ENCODE measurements at places on chromosomes 11 and 22.

GRCh38 chr11:2737866-2738265 lies 38.1 kb upstream of the KCNQ1OT1 start:
- DNase-seq, result peak; percentile 18

GRCh38 chr11:111878385-111878848 lies 548 bp downstream of the FDXACB1 start:
- DNase-seq, result no peak

- DNase-seq, result no peak
These were observed 304.8 kb downstream of the ST3GAL4 start for GRCh38 chr11:126660321-126660720.

DNA sequence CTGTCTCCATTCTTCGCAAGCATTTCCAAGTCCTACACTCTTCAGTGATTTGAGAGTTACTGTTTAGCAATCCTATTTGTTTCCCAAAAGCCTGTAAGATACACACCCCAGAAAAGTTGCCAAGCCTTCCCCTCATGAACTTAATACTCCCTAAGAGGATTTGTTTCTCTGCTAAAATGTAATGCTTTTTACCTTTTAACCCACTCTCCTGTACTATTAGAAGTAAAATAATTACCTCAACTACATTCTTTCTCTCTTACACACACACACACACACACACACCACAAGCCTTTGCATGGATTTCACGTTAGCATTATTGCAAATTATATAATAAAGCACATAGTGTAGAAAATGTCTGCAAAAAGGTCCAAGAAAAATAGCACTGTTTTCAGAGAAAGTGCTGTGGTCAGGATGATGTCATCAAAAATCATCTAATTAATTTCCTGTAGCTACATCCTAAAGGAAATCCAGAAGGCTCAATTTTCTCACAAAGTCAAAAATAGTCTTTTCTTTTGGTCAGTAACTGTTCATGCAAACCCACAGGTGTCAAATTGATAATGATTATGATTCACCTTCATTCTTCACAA lies 364.1 kb upstream of the PITPNB start:
- DNase-seq, result no peak

DNA sequence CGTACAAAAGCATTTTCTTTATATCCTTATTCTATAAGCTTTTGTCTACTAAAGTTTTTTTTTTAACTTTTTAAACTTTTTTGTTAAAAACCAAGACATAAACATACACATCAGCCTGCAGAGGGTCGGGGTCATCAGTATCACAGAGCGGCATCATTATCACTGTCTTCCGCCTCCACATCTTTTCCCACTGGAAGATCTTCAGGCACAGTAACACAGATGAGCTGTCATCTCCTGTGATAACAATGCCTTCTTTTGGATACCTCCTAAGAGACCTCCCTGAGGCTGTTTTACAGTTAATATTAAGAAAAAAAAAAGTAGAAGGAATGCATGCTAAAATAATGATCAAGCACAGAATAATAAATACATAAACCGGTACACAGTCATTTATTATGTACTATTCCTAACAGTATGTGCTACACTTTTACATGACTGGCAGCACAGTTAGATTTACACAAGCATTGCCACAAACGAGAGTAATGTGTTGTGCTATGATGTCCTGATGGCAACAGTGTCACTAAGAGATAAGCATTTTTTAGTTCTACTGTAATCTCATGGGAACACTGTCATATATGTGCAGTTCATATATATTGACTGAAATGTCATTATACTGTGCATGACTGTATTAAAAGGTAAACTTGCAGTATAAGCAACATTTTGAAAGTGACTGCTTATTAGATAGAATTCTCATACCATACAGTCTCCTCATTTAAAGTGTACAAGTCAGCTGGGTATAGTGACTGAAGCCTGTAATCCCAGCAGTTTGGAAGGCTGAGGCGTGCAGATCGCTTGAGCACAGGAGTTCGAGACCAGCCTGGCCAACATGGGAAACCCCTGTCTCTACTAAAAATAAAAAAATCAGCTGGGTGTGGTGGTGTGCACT lies 58.6 kb downstream of the KDM2A start:
- no peak for DNase-seq

- DNase-seq, result no peak
These were observed 32.9 kb downstream of the MEI1 start for GRCh38 chr22:41732096-41732772.

DNA sequence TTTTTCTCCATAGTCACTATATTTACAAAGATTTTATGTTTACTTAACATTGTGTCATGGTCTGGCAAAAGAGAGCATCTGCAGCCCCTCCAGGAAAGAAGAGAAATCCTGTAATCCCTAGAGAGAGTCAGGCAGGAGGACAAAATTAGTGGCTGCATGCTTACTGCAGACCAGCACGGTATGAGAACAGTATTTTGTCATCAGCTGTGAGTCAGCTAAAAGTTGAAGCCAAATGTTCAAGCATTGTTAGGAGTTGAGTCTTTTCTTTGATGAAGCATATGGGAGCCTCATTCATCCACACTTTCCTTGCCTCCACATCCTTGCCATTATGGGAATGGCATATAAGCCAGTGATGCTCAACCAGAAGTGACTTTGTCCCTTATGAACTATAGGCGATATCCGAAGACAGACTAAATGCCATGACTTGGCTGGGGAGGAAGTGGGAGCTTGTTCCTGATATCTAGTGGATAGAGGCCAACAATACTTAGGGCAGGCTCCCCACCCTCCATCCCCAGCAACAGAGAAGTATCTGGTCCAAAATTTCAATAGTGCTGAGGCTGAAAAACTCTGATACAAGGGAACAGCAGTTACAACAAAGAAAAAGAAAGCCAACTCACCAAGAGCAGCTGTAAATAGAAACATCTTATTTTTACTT lies 112.0 kb upstream of the OR5AK2 start:
- DNase-seq, result no peak

- peak; percentile 29 for DNase-seq
These were observed 628 bp downstream of the PSMC3 start for GRCh38 chr11:47425611-47426010.

GRCh38 chr11:22666325-22666687 lies at the start of gene GAS2:
GAS2 (plus strand) TSS chr11:22666611; CDS start chr11:22674870, 8,259 bp downstream.
- no peak for DNase-seq

- DNase-seq, result peak; percentile 61
These were observed 182.7 kb downstream of the ADAMTS15 start for GRCh38 chr11:130631119-130631518.

GRCh38 chr11:34331329-34331728 lies 26.5 kb downstream of the ABTB2 start:
- no peak for DNase-seq

DNA sequence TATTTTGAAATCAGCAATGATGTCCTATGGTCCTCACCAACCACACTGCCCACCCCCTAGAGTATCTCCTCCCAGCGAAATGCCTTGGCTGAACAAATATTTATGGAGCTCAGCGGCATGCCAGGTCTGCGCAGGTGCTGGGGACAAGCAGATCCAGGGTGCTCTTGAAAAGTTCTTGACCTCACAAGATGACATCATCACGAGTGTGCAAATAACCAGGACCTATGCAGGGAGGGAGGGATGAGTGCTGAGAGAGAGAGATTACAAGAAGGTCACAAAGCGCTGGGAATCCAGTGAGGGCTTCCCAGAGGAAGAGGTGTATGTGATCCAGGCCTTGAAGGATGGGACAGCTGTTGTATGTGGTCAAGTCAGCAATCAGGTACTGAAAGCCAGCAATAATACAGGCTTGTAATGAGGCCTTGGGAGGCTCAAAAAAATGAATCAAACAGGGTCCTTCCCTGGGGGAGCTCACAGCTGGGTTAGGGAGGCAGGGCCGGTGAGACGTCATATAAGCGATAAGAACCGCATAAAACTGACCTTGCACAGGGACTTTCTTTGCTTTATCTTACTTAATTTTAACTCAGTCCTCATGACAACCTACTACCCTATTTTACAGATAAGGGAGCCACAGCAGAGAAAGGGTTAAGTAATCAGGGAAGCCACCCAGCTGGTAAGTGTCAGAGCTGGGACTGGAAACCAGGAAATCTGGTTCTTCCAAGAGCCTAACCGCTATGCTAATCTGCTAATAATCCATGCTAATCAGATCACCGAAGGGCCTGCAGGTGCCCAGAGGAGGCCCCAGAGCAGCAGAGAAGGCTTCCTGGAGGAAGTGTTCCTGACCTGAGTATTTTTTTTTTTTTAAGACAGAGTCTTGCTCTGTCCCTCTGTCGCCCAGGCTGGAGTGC lies 8.2 kb downstream of the ARRB1 start:
- peak; percentile 55 for DNase-seq

DNA sequence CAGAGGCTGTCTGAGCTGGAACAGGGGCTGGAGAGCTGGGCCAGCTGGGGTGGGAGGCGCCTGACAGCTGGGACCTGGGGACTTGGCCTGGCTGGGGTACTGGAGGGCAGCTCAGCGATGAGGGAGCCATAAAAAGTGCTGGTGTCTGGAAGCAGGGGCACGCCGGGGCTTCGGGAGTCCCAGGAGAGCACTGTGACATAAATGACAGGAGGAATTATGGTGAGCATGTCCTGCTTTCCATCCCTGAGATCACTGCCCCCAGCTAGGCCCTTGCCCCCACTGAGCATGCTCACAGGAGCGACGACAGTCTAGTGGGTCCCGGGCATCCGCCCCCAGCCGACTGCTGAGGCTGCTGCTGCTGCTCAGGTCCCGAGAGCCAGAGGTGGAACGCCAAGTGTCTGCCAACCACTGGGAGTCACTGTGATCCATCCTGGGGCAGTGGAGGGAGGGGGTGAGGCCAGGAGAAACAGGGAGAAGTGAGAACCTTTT lies 6.2 kb downstream of the ROBO4 start:
- DNase-seq, result no peak

DNA sequence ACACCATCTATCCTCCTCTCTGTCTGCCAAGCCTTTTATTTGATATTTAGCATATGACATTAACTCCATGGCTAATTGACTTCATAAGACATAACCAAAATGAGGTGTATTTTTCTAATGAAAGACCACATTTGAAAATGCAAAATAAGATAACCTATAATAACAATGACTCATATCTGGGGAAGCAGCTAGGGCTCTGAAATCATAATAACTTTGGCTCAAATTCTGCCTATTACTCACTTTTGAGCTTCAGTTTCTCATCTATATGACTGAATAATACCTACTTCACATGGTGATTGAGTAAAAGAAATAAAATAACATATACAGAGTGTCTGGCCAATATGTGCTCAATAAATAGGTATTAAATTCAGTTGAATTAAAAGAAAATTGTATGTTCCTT lies 1419.8 kb upstream of the TENM4 start:
- no peak for DNase-seq

GRCh38 chr22:35367331-35367886 lies 13.5 kb upstream of the HMOX1 start:
- DNase-seq, result peak; percentile 78

DNA sequence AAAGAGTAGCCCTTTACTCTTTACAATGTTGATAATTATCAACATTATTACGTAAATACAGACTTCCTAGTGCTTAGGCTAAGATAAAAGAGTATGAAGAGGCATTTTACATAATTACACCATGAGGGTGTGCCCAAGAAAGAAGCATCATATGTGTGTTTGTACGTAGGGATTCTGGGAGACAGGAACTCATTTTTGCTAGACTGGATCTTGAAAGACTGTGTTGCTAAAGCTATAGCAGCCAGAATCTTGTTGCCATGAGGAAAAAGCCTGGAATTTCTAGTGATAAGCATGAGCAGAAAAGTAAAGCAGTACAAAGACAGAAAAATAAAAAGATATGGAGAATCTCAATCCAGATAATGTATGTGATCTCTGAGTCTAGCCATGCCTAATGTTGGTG lies 72.1 kb downstream of the JRKL start:
- no peak for DNase-seq

GRCh38 chr11:10285148-10285802 lies 8.7 kb downstream of the SBF2 start:
- peak; percentile 93 for DNase-seq

DNA sequence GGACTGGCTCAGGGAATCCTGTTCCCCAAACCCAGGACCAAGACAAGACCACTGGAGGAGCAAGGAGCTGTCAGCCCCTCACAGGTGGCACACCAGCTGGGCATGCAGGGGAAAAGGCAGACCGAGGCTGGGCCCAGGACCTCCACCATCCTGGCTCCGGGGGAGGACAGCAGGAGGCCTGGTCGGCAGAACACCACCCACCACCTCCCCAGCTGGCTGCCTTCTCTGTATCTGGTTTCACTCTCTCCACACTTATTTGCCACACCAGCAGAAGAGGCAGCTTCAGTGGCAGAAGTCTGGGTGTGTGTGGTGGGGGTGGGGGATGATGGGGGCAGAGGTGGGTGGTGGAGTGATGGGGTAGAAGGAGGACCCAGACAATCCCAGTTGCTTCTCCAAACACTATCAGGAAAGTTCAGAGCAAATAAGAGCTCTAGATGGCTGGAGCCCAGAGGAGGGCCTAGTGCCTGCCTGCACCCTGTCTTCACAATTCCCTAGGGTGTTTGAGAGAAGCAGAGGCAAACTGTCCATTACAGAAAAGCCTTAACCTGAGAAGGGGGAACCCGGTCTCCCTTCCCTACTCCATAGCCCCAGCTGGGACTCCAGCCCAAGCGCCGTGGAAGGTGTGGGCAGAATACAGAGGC lies 51.9 kb upstream of the CDON start:
- DNase-seq, result no peak

DNA sequence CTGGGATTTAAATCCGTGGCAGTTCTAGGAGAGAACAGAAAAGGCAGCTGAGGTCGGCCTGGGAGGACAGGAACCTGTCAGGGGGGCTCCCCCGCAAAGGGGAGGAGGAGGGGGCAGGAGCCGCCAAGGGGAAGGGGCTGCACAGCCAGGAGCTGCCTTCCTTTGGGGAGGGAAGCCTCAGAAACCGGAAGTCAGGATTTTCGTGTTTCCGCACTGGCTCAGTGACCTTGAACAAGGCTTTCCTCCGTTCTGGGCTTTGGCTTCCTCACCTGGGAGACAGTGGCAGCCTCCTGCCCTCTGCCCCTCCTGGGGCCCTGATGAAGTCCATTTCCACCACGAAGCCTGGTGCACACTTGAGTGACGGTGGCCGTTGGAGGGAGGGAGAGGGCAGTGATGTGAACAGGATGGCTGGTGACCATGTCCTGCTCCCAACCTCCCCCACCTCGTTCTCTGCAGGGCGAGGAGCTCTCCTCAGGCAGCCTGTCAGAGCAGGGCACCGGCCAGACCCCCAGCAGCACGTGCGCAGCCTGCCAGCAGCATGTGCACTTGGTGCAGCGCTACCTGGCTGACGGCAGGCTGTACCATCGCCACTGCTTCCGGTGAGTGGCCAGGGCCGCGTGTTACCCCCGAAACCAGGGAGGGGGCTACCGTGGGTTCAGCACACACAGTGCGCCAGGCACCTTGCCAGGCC lies 12.6 kb downstream of the MICALL1 start:
- DNase-seq, result no peak

GRCh38 chr22:32058656-32059260 lies 15.7 kb downstream of the SLC5A1 start:
- DNase-seq, result no peak

DNA sequence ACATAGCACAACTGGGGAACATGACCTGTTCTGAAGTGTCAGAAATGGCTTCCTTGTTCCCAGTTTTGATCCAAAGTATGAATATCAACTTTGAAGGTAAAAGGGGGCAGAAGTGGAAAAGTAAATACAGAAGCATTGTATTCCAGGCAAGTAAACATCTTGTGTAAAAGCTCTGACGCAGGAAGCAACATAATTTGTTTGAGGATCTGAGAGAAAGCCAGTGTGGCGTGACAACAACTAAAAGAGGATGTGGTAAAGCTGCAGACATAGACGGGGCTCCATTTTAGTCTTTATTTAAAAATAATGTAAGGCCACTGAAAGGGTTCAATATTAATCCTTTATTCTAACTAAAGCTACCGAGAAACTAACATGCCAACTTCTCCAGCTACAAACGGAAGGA lies 310.2 kb downstream of the DLG2 start:
- DNase-seq, result peak; percentile 25

Measured in suppressor macrophage treated with lipopolysaccharide for 1 hour (primary cell).